ENCODE measurements at places on chromosomes 13 and 19. TPM values are rescaled to one million over a fixed set of nuclear protein-coding genes. Genes with fewer than 3 reads are reported as not detected.

SHD gene
- total RNA-seq = not detected

CRB3 gene
- total RNA-seq = 0.32 TPM

AKAP11 gene
- total RNA-seq = 34.9 TPM

- DNase-seq = no peak
- H3K4me3 ChIP-seq = no peak overlapping the region
- H3K27ac ChIP-seq = no peak overlapping the region
- H3K4me1 ChIP-seq = peaks cover 18% of the 10 kb centered on the region
These were observed 63.1 kb downstream of the COG3 start for GRCh38 chr13:45527699-45528462.

- no peak overlapping the region for H3K4me3 ChIP-seq
- peaks cover 25% of the 10 kb centered on the region for H3K4me1 ChIP-seq
- no peak overlapping the region for H3K27ac ChIP-seq
- H3K27me3 ChIP-seq = no peaks in the 10 kb centered on the region
These were observed 2.7 kb downstream of the SYDE1 start for GRCh38 chr19:15109768-15110417.

DNA sequence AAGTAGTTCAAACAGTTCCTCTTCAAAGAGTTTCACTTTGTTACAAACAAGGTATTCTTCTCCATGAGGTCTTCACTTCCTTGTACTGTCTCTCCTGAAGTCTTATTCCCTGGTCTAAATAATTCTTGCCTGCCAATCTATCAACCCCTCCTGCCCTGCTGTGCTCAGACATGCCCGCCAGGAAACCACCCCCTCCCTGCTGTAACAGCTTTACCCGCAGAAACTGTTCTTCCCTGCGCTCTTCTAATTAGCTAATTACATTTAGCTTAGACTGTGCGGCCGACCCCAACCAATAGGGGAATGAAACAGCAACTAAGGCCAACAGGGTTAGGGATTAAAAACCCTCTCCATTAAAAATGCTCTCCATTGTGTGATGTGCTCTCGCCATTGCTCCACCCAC, 46.7 kb downstream of the ZNF846 start:
- peaks cover 3% of the 10 kb centered on the region for H3K27me3 ChIP-seq
- no peak for DNase-seq

- peak overlapping the region; percentile 27 for H3K27ac ChIP-seq
- peaks cover 10% of the 10 kb centered on the region for H3K27me3 ChIP-seq
- DNase-seq = no peak
- no peaks in the 10 kb centered on the region for H3K36me3 ChIP-seq
These were observed 955 bp downstream of the IL4I1 start for GRCh38 chr19:49895566-49896297.

DNA sequence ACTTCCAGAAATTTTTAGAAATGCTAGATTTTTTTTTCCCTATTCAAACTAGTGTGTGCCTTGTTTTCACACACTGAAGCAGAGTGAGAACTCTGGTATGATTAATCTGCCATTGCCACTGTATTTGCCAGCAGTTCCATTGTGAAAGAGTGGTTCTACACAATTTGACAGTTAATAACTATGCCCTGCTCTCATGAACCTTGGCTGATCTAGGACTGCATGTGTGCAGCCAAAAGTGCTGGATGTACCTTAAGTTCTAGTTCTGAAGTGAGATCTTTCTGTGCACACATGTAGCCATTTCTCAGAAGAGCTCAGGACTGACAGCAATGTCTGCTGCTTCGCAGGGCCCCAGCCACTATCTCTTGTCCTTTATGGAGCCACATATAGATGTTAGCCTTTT, 328.2 kb upstream of the SPRY2 start:
- H3K27ac ChIP-seq = no peak overlapping the region
- peaks cover 6% of the 10 kb centered on the region for H3K36me3 ChIP-seq
- DNase-seq = no peak
- peaks cover 47% of the 10 kb centered on the region for H3K4me1 ChIP-seq
- H3K27me3 ChIP-seq = no peaks in the 10 kb centered on the region
- no peak overlapping the region for H3K4me3 ChIP-seq

DNA sequence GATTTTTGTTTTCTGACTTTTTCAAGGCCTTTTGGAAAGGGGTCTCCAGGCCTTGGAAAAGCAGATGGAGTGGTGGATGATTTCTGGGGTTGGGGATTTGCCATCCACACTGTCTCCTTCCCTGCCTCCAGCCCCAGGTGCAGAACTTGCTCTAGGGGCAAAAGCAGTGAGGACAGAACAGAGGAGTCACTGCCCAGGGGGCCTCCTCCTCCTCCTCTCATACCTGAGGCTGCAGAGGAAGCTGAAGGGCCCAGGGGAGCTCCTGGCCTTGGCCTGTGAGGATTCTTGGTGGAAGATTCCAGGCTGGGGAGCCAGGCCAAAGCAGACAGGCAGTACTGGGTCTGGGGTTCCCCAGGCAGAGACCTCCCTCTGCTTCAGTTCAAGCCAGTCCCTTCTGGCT, 52.3 kb upstream of the URI1 start:
- no peaks in the 10 kb centered on the region for H3K4me1 ChIP-seq
- no peak overlapping the region for H3K27ac ChIP-seq
- no peak for DNase-seq
- no peak overlapping the region for H3K4me3 ChIP-seq
- H3K27me3 ChIP-seq = peaks cover 4% of the 10 kb centered on the region

DNA sequence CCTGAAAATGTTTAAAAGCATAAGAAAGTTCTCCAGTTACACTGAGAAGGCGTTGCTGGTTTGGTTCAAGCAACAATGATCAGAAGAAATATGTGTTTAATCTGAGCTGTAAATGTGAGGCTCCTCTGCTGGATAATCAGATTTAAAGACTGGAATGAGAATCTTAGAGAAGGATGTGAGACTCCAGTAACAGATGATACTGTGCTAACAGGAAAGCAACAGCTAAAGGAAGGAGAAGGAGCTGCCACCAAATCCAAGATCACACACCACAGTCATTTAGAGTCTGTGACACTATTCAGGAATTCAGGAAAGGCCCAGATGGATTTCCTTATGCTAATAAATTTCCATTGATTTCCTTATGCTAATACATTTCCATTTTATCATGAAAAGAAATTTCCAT, 16.9 kb downstream of the DCLK1 start:
- no peak for DNase-seq
- H3K4me1 ChIP-seq = no peaks in the 10 kb centered on the region
- no peak overlapping the region for H3K4me3 ChIP-seq
- peaks cover 10% of the 10 kb centered on the region for H3K27me3 ChIP-seq

DNA sequence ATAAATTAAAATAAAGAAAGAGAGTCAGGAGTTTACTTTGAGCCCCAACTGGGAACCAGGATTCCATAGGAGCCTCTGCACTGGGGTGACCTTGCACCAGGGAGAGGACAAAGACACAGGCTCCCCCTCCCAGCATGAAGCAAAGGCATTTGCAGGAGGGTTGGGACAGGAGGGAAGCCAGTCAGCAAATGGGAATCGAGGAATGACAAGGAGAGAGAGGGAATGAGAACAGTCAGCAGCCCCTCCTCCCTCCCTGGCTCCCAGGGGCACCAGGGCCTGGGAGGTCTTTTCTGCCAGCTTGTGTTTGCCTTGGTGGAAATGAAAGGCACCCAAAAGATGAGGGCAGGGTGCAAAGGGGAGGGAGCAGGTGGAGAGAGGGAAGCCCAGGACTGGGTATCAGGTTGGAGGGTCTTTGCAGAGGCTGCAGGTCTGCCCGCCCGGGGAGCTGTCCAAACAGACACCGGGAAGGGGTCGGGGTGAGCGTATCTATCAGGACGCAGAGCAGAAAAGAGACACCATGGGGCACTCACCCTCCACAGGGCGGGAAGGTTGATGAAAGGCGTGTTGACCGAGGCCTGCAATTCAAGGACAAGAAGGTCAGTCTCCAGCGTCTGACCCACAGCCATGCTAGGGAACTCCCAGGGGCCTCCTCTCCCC, 3.8 kb downstream of the SBSN start:
- peaks cover 13% of the 10 kb centered on the region for H3K27me3 ChIP-seq
- H3K36me3 ChIP-seq = no peaks in the 10 kb centered on the region
- DNase-seq = no peak
- peaks cover 3% of the 10 kb centered on the region for H3K4me1 ChIP-seq
- H3K27ac ChIP-seq = no peak overlapping the region

Measured in chondrocyte (in vitro differentiated cells).